Spinal cord (tissue), 10 donors: ENCODE measurements at places on chromosomes 11 and 22.

DNA sequence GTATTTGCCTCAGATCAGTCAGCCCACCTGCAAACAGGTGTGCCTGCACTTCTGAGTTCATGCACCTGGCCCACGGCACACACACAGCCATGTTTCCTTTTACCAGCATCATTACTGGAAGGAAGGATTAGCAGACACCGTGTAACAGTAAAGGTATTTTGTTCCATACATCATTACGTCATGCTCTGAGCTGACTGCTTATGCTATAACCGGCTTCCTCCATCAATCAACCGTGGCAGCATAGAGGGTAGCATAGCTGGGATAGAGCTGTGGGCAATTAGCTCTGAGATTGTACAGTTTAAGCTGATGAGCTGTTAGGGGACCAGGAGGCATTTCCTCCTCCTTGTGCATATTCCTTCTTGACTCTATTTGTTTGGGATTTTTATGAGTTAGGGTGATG is 102.4 kb downstream of the ME3 start:
- DNase-seq: no peak

- DNase-seq: no peak
These were observed 4.6 kb downstream of the PANX2 start for GRCh38 chr22:50175191-50175461.

DNA sequence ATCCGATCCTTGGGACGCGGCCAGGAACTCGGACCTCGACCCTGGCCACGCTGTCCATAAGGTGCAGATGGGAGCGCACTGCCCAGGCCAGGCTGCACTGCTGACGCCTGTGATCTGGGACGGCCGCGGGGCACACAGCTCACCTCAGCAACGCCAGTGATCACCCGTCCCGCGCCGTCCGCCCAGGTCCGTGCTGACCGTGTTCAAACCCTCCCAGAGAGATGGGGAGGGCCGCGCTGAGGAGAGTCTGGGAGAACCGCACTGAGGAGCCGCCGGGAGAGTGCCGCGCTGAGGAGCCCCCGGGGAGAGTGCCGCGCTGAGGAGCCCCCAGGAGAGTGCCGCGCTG is 636 bp downstream of the KCNQ1OT1 start:
- no peak for DNase-seq

DNA sequence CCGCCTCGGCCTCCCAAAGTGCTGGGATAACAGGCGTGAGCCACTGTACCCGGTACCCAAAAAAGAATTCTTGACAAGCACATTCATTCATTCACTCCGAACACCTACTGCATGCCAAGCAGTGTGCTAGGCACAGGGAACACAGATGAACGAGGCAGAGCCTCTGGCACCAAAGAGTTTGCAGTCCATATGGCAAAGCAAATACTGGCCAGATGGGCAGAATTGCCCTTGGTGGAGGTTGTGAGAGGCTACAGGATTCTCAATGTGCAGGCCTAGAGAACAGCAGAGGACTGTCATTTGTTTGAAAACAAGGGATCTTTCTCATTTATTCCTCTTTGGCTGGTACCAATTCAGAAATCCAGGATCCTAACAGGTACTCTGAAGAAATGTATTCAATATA is 27.5 kb upstream of the MTCH2 start:
- DNase-seq: peak; percentile 38

DNA sequence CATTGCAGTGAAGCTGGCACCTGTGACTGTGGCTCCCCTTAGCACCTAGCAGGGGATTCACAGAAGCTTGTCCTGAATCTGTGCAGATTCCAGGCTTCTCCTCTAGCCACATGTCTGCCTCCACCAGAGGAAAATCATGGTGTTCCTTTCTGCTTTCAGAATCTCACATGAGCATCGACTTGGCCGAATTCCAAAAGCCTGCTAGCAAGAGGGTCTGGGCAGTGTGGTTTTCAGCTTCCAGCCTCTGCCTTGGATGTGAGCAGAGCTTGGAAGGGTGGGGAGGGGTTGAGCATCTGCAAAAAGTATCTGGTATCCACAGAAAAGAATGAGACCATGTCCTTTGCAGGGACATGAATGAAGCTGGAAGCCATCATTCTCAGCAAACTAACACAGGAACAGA is 911.1 kb downstream of the TBC1D22A start:
- DNase-seq: peak; percentile 23

GRCh38 chr11:4672470-4672869 is 25.2 kb downstream of the OR51E2 start:
- DNase-seq: no peak

GRCh38 chr11:104526006-104526405 is 362.1 kb upstream of the PDGFD start:
- DNase-seq: no peak

GRCh38 chr11:84526250-84526649 is 1100.9 kb downstream of the DLG2 start:
- DNase-seq: no peak

- no peak for DNase-seq
These were observed 1245.6 kb upstream of the RAG2 start for GRCh38 chr11:37843603-37844002.

- no peak for DNase-seq
These were observed 50.5 kb downstream of the BDNF start for GRCh38 chr11:27649800-27650199.

DNA sequence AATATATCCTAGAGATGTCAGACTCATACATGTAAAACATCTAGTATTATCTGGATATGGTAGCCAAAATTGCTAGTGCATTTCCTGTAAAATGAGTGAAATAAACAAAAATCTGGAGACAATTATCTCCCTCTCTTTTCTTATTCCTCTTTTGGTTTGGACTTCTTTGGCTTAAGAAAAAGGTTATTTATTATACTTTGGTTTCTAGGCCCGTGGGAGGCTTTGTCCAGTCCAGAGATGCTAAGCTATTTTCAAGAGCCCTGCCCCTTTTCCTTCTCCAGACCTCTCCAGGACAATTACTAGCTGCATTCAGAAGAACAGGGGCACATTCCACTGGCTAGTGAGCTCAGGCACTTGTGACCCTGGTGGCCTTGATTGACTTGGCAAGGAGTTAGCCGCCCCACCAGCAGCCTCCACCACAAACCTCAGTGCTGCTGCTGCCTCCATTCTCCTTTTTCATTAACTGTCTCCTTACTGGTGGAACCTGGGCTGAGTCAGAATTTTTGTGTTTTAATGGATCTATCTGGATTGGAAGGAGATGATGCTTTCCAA is 747.3 kb upstream of the TENM4 start:
- no peak for DNase-seq

DNA sequence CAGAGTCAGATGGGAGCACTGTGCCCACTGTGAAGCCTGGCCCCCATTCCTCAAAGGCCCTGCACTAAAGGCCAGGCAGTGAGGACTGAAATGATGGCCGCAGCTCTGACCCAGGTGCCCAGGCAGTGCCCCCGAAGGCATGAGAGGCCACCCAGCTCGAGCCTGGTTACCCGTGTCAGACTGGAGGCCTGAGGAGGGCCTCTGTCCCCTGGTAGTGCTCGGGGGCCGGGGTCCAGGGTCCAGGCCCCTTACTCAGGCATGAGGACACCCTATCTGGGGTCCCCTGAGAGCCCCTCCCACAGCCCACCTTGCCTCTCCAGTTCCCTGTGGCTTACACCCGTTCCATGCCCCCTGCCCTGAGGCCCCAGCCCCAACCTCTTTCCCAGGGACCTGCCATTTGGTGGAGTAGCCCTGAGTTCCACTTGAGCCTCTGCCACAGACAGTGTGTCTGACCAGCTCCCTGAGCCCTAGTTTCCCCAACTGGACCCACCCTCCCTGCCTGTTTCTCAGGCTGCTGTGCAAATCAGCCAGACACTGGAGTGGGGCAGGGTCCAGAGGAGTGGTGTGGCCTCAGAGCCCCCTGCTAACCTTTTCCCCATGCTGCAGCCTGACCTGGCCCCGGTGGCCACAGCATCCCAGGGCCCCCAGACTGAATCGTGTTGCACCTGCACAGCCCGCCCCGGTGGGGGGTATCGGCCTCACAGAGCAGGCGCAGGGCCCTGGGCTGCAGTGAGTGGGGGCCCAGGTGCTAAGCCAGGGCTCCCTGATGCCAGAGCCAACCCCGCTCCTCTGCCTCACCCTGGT is 10.8 kb upstream of the ANKRD13D start:
- DNase-seq: no peak

GRCh38 chr11:79332017-79332416 is 108.8 kb downstream of the TENM4 start:
- no peak for DNase-seq

GRCh38 chr11:64451856-64452255 is 92.9 kb downstream of the RPS6KA4 start:
- no peak for DNase-seq

- DNase-seq: no peak
These were observed 2.2 kb downstream of the RNF185 start for GRCh38 chr22:31162015-31162765.
